ENCODE measurements at places on chromosomes 1 and 21. TPM values are rescaled to one million over a fixed set of nuclear protein-coding genes. Genes with fewer than 3 reads are reported as not detected.

GRCh38 chr1:41513383-41513735 is 28.9 kb upstream of the EDN2 start:
- DNase-seq: no peak
- H3K4me1 ChIP-seq: peaks cover 51% of the 10 kb centered on the region
- no peak overlapping the region for H3K4me3 ChIP-seq
- peaks cover 4% of the 10 kb centered on the region for H3K27me3 ChIP-seq
- H3K36me3 ChIP-seq: peaks cover 3% of the 10 kb centered on the region

DNA sequence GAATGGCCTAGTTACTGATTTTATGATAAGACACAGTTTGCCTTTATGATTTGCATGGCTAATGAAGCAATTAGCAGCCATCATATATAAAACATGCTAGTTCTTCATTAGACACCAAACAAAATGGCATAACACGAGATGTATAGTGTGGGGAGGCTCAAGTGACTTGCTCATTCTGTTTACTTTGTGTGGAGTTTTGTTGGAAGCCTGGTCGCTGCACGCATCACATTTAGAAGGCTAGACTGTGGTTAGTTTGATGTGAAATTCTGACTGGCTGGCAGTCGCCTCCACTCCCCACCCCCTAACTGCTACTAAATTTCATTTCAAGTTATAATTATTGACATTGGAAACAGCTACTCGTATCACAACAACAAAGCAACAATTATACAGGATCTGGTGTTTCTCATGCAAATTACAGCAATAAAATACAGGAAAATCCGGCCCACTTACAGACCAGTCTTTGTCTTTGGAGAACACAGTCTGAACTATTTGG is 356.1 kb downstream of the LMO4 start:
- DNase-seq: peak; percentile 65
- H3K27me3 ChIP-seq: no peaks in the 10 kb centered on the region
- peaks cover 16% of the 10 kb centered on the region for H3K4me1 ChIP-seq
- no peaks in the 10 kb centered on the region for H3K36me3 ChIP-seq
- H3K4me3 ChIP-seq: peak overlapping the region; percentile 30

The CHRM3 gene
- total RNA-seq: 2.5 TPM

GRCh38 chr1:40299366-40300248 is 17.5 kb downstream of the COL9A2 start:
- no peak overlapping the region for H3K27ac ChIP-seq
- no peak for DNase-seq
- peaks cover 21% of the 10 kb centered on the region for H3K27me3 ChIP-seq
- peaks cover under 1% of the 10 kb centered on the region for H3K36me3 ChIP-seq
- H3K4me1 ChIP-seq: peaks cover 6% of the 10 kb centered on the region
- H3K4me3 ChIP-seq: no peak overlapping the region

DNA sequence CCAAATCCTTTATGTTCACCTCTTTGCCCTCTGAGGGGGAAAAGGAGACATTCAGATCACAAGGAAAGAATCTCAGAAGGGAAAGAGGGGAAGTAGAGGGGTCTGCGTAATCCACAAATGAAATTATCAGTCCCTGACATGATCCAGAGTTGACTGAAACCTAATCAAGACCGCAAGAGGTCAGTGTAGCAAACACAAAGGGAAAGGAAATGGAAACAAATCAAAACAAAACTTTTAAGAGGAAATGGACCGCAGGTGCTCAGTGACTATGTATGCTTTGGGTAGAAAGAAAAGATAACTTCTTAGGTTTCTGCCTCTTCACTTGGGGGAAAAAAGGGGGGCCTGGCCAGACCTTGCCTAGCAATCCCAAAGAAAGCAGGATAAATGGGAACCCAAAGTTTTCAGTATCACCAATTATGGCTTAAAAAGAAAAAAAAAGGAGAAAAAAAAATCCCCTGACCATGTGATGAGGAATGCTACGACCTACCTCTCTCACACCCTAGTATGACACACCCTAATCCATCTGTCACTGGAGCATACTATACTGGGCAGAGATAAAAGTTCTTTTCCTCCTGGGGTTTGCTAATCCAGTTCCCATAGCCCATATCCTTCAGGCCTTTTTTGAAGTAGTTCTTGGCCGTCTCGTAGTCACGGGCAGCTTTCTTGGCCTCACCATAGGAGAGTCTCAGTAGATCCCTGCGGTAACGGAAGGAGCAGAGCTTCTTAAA is 16.9 kb downstream of the CHRNB2 start:
- no peaks in the 10 kb centered on the region for H3K27me3 ChIP-seq
- no peak for DNase-seq
- peaks cover 98% of the 10 kb centered on the region for H3K36me3 ChIP-seq
- H3K27ac ChIP-seq: no peak overlapping the region
- peaks cover 12% of the 10 kb centered on the region for H3K4me1 ChIP-seq

DNA sequence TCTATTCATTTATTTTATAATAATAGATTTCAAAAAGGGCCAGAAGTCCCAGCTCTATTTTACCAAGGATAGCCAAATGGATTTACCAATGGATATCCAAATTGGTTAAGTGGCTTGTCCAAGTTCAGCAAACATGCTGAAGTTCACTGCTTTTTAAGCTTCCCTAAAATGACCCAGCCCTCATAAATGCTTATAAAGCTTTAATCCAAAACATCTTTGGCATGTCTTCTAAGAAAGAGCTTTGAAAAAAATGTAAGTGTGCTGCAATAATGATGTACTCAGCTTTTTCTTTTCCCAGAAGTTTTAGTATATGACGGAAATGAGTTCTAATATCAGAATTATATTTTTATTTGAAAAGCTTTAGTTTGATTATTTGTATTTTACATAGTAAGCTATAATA is 451.5 kb upstream of the ADAMTS5 start:
- H3K27me3 ChIP-seq: no peaks in the 10 kb centered on the region
- H3K36me3 ChIP-seq: no peaks in the 10 kb centered on the region
- H3K27ac ChIP-seq: no peak overlapping the region
- H3K4me1 ChIP-seq: peaks cover 4% of the 10 kb centered on the region
- H3K4me3 ChIP-seq: no peak overlapping the region

DNA sequence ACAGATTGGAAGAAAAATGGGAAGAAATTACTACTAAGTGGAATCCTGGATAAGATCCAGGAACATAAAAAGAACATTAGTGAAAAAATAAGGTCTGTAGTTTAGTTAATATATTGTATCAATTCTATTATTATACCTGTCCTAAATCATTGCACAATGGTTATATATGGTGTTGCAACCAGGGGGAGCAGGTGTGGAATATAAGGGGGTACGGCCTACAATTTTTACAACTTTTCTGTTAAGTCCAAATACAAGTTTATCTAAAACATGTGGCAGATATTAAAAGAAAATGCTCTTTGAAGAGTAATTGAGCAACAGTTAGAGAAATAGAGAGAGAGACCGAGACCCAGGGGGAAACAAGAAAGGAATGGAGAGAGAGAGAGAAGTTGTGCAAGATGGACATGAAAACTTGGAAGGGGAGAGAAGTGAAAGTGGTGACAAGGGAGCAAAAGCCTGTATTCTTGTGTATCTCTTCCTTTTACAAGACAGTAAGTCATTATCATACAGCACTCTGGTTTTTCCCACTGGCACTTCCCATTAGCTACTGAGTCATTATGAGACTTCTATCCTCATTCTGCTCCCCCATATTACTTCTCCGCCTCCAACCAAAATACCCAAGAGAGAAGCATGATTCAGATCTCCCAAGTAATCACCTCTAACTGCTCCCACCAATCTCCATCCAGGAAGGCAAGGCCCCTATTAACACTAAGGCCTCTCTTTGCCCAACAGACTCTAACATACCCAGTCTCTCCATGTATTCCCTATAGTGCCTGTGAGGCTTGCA is 22.3 kb upstream of the TRAF3IP3 start:
- H3K36me3 ChIP-seq: no peaks in the 10 kb centered on the region
- DNase-seq: peak; percentile 39
- H3K27me3 ChIP-seq: no peaks in the 10 kb centered on the region
- H3K4me3 ChIP-seq: no peak overlapping the region
- no peaks in the 10 kb centered on the region for H3K4me1 ChIP-seq

The CNKSR1 gene
- total RNA-seq: 1.2 TPM

- H3K4me3 ChIP-seq: no peak overlapping the region
- no peak overlapping the region for H3K27ac ChIP-seq
- no peak for DNase-seq
- H3K36me3 ChIP-seq: no peaks in the 10 kb centered on the region
- H3K4me1 ChIP-seq: no peaks in the 10 kb centered on the region
- no peaks in the 10 kb centered on the region for H3K27me3 ChIP-seq
These were observed 204.7 kb upstream of the PROX1 start for GRCh38 chr1:213782941-213783672.

- no peak overlapping the region for H3K27ac ChIP-seq
- H3K4me1 ChIP-seq: peaks cover 11% of the 10 kb centered on the region
- peaks cover 14% of the 10 kb centered on the region for H3K27me3 ChIP-seq
- H3K4me3 ChIP-seq: no peak overlapping the region
These were observed 265.8 kb downstream of the CAMTA1 start for GRCh38 chr1:7050751-7051665.

DNA sequence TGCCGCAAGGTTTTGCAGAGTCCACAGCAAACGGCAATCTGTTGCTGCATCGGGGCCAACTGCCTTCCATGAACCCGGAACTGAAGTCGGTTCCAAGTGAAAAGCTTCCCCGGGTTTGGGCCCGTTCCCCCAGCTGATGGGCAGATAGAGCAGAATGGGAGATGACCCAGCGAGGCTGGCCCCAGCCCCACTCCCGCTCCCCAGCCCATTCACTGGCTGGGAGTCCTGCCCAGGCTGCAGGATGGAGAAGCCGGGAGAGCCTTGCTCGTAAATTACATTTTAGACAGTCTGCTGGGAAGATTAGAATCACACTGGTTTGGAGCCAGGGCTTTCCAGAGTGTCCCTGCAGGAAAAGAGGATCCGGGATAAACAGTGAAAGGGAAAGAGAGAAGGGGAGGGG is 31.6 kb upstream of the PAX7 start:
- H3K4me3 ChIP-seq: no peak overlapping the region
- DNase-seq: peak; percentile 97
- H3K27ac ChIP-seq: peak overlapping the region; percentile 40
- H3K27me3 ChIP-seq: peaks cover 12% of the 10 kb centered on the region
- H3K36me3 ChIP-seq: no peaks in the 10 kb centered on the region

The MAP1LC3C gene
- 12.5 TPM for total RNA-seq

DNA sequence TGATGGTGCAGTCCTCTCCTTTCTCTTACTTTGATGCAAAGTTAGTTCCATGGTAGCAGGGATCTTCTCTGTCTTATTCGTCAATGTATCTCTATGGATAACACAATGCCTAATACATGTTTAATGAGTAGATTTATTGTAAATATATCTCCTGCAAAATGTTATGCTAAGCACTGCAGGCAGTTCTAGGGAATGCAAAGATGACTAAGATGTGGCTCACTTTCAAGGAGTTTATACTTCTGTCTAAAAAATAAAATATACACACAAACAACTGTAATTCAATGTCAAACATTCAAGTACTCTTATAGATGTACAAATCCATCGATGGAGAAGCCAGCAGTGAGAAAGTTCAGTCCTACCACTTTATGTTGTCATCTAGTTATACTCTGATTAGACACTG is 194.3 kb downstream of the KCTD3 start:
- no peaks in the 10 kb centered on the region for H3K4me1 ChIP-seq
- no peaks in the 10 kb centered on the region for H3K27me3 ChIP-seq
- H3K27ac ChIP-seq: no peak overlapping the region
- H3K4me3 ChIP-seq: no peak overlapping the region
- H3K36me3 ChIP-seq: no peaks in the 10 kb centered on the region

- H3K27ac ChIP-seq: no peak overlapping the region
- no peaks in the 10 kb centered on the region for H3K36me3 ChIP-seq
- no peaks in the 10 kb centered on the region for H3K4me1 ChIP-seq
- H3K4me3 ChIP-seq: no peak overlapping the region
These were observed 13.0 kb downstream of the FMN2 start for GRCh38 chr1:240104672-240105071.

Data from muscle of leg (tissue), 16 donors.